ENCODE measurements at places on chromosomes 16 and 17. TPM values are rescaled to one million over a fixed set of nuclear protein-coding genes. Genes with fewer than 3 reads are reported as not detected.
A peak's percentile ranks its signal among the peaks of the same experiment; 100 is the strongest.

The LRRC75A gene
- 4.6 TPM for polyA plus RNA-seq

The CCDC182 gene
- not detected for polyA plus RNA-seq

DNA sequence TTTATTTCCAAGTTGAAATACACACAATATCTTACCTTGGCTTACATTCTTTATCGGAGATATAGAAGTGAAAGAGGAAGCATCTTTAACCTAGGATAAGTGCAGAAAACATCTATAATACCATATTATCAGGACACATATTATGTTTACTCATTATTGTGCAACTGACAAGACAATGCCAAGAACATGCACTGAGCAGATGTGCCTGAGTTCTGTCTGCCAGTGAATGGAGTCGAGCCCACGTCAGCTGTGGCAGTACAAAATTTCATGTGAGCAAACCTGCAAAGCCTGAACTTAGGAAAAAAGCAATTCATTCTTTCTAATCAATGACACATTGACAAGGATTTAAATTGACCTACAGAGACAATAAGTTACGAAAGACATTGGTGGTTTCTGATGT is 154.4 kb downstream of the AXIN2 start:
- no peaks in the 10 kb centered on the region for H3K4me1 ChIP-seq
- no peaks in the 10 kb centered on the region for H3K27me3 ChIP-seq
- no peak for DNase-seq
- no peak overlapping the region for H3K4me3 ChIP-seq
- H3K36me3 ChIP-seq: no peaks in the 10 kb centered on the region

DNA sequence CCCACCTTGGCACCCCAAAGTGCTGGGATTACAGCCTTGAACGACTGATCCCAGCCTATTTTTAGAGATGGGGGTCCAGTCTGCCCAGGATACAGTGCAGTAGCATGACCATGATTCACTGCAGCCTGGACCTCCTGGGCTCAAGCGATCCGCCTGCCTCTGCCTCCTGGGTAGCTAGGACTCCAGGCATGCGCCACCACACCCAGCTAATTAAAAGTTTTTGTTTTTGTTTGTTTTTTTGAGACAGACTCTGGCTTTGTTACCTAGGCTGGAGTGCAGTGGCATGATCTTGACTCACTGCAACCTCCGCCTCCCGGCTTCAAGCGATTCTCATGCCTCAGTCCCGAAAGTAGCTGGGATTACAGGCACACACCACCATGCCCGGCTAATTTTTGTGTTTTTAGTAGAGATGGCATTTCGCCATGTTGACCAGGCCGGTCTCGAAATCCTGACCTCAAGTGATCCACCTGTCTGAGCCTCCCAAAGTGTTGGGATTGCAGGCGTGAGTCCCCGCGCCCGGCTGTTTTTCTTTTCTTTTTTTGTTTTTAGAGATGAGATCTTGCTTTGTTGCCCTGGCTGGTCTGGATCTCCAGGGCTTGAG is 2.3 kb upstream of the PAFAH1B1 start:
- no peak overlapping the region for H3K4me3 ChIP-seq
- no peak for DNase-seq
- no peak overlapping the region for H3K27ac ChIP-seq
- peaks cover 18% of the 10 kb centered on the region for H3K4me1 ChIP-seq

DNA sequence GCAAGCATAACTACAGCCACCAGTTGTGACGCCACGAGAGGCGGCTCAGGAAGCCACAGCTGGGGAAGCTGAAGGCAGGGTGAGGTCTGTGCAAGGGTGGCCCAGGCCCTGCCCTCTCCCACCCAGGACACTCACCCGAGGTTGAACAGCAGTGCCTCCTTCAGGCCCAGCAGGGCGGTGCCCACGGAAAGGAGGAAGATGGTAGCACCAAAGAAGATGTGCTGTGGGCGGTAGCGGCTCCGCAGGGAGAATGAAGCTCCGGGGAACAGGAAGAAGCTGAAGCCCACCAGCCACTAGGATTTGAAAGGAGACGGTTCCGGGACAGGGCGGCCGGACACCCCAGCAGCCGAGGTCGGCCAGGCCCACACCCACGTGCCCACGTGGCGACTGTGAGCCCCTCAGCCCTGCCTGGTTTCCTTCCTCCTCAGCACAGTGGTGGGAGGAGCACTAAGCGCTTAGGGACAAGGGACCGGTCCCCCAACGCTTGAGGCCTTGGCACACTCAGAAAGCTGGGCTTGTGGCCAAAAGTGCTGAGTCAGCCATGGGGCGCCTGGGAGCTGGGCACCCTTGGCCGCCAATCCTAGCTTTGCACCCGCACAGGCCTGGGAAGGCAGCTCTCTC is 11.0 kb downstream of the CYB561 start:
- DNase-seq: peak; percentile 33
- no peaks in the 10 kb centered on the region for H3K27me3 ChIP-seq
- H3K4me1 ChIP-seq: peaks cover 43% of the 10 kb centered on the region
- H3K4me3 ChIP-seq: no peak overlapping the region

GRCh38 chr16:20830372-20830771 is 24.0 kb downstream of the REXO5 start:
- H3K27ac ChIP-seq: no peak overlapping the region
- H3K36me3 ChIP-seq: no peaks in the 10 kb centered on the region
- no peak overlapping the region for H3K4me3 ChIP-seq
- no peaks in the 10 kb centered on the region for H3K27me3 ChIP-seq
- H3K4me1 ChIP-seq: no peaks in the 10 kb centered on the region
